ENCODE measurements at places on chromosomes 3 and 15.
A peak's percentile ranks its signal among the peaks of the same experiment; 100 is the strongest.

DNA sequence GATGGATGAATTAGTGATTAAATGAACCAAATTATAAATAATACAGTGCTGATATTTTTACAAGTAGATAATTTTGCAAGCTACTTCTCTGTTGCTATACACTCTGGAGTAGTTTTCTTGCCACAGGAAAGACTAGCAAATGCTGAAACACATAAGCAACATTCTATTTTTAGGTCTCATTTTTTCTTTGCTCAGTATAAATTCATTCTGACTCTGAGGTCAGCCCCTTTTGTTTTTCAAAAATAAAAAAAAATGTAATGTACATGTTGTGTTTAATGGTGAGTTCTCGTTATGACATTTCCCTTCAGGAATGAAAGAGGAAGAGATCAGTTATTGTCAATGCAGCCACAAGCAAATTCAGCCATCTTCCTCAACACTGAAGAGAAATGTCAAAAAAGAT lies 24.9 kb downstream of the GJD2 start:
- no peak for DNase-seq

DNA sequence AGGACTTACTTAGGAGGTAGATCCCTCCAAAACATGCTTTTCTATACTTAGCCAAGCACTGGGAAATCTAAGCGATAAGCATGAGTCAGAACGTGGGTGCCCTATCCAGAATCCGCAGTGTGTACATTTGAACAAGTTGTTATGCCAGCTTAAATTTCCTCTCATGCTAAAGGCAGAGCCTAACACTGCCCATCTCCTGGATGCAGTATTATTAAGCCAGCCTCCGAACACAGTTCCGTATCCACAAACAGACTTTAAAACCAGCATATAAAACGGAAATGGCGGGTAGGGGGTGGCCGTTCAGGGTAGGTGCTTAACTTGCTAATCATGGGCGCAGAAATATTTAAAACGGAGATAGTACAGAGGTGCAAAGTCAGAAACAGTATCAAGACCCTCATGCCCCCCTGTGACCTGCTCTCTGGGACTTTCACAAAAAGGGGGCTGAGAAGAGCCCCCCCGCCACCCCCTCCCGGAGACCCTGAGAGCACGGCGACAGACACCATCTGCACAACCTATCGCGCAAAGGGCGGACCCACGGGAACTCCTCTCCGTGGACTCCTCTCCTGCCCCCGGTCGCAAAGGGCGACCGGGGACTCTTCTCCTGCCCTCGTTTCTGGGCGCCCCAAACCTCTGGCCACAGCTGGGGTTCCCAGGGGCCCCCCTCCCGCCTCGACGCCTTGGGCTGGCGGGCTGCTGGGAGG lies 889 bp upstream of the LRRIQ4 start:
- peak; percentile 66 for DNase-seq

- no peak for DNase-seq
These were observed 23.5 kb upstream of the PAQR5 start for GRCh38 chr15:69275074-69275670.

- DNase-seq, result no peak
These were observed 30.8 kb downstream of the SH3GL3 start for GRCh38 chr15:83477808-83478537.

DNA sequence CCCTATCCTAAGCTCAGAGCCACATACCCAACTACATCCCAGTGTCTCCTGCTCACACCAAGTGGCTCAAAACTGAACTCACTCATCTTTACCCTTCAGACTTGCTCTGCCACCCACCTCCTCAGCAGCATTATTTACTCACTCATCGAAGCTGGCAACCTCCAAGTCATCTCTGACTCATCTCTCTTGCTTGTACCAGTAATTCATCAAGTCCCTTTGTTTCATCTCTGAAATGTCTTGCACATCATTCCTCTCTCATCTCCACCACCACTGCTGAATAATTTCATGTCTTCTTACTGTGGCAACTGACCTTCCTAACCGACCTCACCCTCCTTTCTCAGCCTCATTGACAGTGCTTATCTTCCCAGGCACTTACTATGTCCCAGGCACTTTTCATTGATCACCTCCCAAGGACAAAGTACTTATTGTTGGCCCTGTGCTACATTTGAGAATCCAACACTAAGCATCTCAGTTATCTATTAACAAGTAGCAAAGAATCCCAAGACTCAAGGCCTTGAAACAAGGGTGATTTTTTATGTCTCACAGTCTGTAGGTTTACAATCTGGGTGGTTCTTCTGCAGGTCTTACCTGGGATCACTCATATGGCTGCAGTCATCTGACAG lies 82.0 kb downstream of the MRPL46 start:
- no peak for DNase-seq

DNA sequence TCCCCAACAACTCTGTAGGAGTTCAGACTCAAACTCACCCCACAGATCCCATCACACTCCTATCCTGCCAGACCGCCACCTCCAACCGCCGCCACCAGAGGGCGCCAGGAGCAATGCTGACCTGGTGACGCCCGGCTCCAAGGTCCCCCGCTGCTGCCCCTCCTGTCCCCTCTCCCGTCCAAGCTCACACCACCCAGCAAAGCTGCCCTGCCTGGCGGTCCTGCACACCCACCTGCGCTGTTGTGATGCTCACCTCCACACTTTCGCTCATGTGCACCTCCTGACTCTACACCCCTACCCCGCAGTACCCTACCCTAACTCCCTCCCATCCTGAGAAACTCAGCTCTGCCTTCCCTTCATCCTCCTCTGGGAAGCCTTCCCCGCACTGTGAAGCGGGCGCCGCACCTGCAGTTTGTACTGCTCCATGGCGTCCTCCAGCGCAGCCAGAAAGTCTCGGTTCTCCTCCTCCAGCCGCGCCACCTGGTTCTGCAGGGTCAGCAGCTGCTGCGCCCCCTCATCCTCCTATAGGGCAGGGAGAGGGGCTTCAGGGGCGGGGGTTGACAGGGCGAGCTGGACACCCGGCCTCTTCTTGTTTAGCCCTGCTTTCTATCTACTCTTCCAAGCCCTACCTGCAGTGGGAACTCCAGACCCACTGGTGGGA lies 7.9 kb downstream of the KIF7 start:
- DNase-seq, result peak; percentile 74

GRCh38 chr3:69178082-69178481 lies 55.7 kb upstream of the LMOD3 start:
- DNase-seq, result no peak

- DNase-seq, result no peak
These were observed 295.2 kb upstream of the THBS1 start for GRCh38 chr15:39285663-39286062.

DNA sequence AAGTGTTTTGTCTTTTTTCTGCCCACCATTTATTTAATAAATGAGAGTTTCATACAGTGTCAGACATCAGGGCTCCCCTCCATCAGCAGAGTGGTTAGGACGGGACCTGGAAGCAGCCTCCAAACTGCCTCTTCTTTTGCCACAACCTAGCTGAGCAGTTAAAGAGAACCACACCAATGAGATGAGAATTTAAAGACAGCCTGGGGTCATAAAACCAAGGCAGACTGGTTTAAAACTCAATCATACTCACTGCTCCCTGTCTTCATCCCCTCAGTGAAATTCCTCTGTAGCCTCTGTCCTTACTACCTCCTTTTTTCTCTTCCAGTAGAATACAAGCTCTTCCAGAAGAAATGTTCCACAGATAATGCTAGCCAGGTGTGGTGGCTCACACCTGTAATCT lies 78.7 kb downstream of the WWTR1 start:
- no peak for DNase-seq

GRCh38 chr3:141540531-141540930 lies 53.7 kb downstream of the RASA2 start:
- DNase-seq, result no peak

DNA sequence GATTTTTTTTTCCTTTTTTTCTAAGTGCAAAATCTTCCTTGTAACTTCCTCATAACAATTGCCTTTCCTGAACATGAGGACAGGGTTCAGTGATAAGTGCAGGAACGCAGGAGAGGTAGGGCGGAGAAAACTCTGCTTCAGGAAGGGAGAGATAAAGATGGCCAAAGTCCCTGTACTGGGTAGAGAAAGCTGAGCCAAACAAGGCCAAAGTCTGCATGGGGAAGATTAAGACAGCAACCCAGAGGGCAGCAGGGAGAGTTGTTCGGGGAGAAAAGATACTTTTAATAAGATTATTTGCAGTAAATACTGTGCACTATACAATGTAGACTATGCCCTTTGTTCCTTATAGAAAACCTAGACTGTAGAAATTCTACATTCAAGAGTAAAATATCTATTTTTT lies 55.4 kb upstream of the LRRFIP2 start:
- DNase-seq, result no peak

DNA sequence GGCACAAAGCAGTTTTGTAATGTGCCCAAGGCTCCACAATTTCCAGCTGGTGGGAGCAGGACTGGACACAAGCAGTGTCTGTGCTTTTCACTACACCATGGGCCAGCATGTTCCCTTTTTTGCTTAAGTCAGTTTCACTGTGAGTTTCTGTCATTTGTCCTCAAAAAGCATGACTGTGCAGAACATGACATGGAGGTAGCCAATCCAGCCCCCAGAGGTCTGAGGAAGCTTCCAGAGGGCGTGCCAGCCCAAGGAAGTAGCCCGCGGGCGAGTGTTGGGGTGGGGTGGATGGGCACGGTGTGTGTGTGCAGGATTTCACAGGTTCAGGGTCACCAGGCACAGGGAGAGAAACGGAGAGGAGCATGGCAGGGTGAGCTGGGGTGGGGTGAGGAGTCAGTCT lies 8.0 kb upstream of the EEFSEC start:
- DNase-seq, result peak; percentile 2

GRCh38 chr3:54853573-54854404 lies 74.1 kb downstream of the LRTM1 start:
- peak; percentile 90 for DNase-seq

GRCh38 chr15:86399041-86399954 lies 319.6 kb downstream of the AGBL1 start:
- peak; percentile 63 for DNase-seq

- no peak for DNase-seq
These were observed 18.4 kb downstream of the FLNB start for GRCh38 chr3:58026598-58026997.

DNA sequence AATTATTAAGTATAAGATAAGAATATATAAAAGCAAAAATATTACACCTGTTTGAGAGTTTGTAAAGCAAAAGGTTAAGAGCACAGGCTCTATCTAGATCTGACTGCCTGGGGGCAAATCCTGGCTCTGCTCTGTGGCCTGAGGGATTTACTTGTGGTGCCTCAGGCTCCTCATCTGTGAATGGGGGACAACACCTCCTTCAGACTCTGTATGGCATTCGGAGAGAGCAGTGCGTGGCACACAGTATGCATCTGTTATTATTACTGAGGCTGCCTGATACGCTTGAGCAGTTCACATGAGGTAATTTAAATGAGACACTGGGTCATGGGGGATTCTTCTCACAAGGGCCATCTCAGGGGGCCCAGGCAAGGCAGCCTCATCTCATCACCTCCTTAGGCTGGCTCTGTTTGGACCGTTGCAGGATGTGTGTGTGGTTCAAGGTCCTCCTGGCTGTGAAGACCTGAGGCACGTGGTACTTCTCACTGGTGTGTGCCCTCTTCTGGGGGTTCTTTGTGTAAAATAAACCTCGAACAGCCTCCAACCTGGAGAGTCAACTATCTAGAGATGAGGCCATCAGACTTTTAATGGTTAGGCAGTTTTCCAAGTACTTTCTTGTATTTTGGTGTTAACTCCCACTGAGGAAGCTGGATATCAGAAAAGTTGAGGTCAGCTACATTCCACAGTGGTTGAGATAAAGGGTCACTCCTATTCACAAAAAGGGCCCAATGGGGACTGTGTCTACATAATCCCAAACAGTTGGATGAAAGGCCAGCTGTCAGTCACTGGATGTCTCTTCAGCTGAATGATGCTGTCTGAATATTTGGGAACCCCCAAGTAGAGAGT lies 9.0 kb downstream of the GNB5 start:
- DNase-seq, result no peak

- DNase-seq, result no peak
These were observed 5.2 kb downstream of the PRKCD start for GRCh38 chr3:53166206-53166605.

- no peak for DNase-seq
These were observed 99.8 kb downstream of the SEC22A start for GRCh38 chr3:123301331-123302184.

DNA sequence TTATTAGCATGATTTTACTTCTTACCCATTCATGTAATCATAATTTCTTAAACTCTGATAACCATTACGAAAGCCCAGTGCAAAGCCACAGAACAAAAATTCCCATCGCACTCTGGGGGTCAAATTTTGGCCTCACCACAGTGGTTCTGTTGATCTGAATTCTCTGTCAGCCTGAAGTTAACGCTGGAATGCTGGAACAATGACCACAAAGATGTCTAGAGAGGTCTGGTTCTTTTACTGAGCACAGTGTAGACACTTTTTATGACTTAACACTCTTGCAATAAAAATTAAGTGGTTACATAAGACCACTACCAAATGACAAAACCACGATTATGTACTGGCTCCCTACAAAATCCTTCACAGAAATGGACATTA lies 94.7 kb downstream of the PDZRN3 start:
- DNase-seq, result no peak

- DNase-seq, result no peak
These were observed 5.4 kb upstream of the TBC1D5 start for GRCh38 chr3:17747890-17748247.

- no peak for DNase-seq
These were observed 4.3 kb downstream of the PDIA5 start for GRCh38 chr3:123071146-123071545.

DNA sequence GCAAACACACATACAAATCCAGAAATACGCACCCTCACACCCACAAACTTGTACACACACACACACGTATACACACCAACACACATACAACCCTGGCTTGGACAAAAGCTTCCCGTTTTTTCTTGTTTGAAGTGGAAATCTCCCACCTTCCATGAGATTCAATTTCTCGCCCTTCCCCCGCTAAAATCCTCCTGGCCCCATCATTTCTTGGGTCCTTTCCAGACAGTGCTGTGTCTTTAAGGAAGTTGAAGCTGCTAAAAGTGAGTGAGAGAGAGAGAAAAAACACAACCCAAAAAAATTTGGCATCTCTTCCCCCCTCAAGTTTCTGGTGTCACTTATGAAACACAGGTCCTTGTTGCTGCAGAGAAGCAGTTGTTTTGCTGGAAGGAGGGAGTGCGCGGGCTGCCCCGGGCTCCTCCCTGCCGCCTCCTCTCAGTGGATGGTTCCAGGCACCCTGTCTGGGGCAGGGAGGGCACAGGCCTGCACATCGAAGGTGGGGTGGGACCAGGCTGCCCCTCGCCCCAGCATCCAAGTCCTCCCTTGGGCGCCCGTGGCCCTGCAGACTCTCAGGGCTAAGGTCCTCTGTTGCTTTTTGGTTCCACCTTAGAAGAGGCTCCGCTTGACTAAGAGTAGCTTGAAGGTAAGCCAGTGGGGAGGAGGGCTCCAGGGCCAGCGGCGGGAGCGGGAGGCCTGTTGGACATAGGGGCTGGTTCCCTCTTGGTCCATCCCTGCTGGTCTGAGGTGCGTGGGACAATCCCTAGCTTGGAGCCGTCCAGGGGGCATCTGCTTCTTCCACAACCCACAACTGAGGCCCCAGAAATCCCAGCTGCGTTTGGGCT lies at the start of gene ISLR:
Gene ISLR (plus strand): TSS at position 331 of the 839 bp plus-strand sequence. CDS start 1,149 bp downstream, outside the sequence.
- peak; percentile 95 for DNase-seq
